ENCODE measurements at places on chromosomes 12 and 14. TPM values are rescaled to one million over a fixed set of nuclear protein-coding genes. Genes with fewer than 3 reads are reported as not detected.

Gene ADSS1
- total RNA-seq = 63.2 TPM

Gene SPPL3
- total RNA-seq = 33.1 TPM

Gene BAZ2A
- 130 TPM for total RNA-seq

Gene KRT86
- 0.45 TPM for total RNA-seq

Gene FAM222A
- total RNA-seq = 0.48 TPM

Gene CERS5
- 66.6 TPM for total RNA-seq

Gene GZMH
- 1.9 TPM for total RNA-seq

Gene KLRD1
- 4.4 TPM for total RNA-seq

Gene DPF3
- total RNA-seq = 0.65 TPM

Gene ESPL1
- 0.49 TPM for total RNA-seq

Gene KIF26A
- 4.6 TPM for total RNA-seq

Gene TAPBPL
- total RNA-seq = 14.6 TPM

Gene CLEC1B
- total RNA-seq = not detected

Gene OAS1
- total RNA-seq = 20.9 TPM

Gene FBXL14
- 13.2 TPM for total RNA-seq

Gene CLMN
- 15.8 TPM for total RNA-seq

Gene TMTC1
- total RNA-seq = 69.4 TPM

Gene SPIC
- total RNA-seq = 0.33 TPM

Gene GNB3
- total RNA-seq = 13.7 TPM

Gene GUCY2C
- total RNA-seq = not detected

Gene PKP2
- 0.84 TPM for total RNA-seq

Gene MYF5
- not detected for total RNA-seq

Gene CKAP4
- total RNA-seq = 61.1 TPM

Gene SYCP3
- total RNA-seq = 0.65 TPM

Gene SDS
- total RNA-seq = 4.4 TPM

Gene MDGA2
- total RNA-seq = 0.15 TPM

Gene CIT
- total RNA-seq = 2.8 TPM

Gene DCN
- total RNA-seq = 2,873 TPM

Gene GNG2
- 31.9 TPM for total RNA-seq

Gene CCDC88C
- 9.2 TPM for total RNA-seq

Gene FITM1
- total RNA-seq = 0.75 TPM

Gene C14orf180
- total RNA-seq = 0.68 TPM

Gene CFL2
- total RNA-seq = 99.2 TPM

Gene KSR2
- not detected for total RNA-seq

Gene AMN
- 0.48 TPM for total RNA-seq

Gene CCDC197
- total RNA-seq = 0.60 TPM

Gene PARPBP
- total RNA-seq = 2.9 TPM

Gene ACSM4
- total RNA-seq = not detected

Gene NKX2-1
- total RNA-seq = not detected

Gene RNASE13
- total RNA-seq = not detected
